SW480 (cell line): ENCODE measurements at places on chromosomes 5 and 9.

DNA sequence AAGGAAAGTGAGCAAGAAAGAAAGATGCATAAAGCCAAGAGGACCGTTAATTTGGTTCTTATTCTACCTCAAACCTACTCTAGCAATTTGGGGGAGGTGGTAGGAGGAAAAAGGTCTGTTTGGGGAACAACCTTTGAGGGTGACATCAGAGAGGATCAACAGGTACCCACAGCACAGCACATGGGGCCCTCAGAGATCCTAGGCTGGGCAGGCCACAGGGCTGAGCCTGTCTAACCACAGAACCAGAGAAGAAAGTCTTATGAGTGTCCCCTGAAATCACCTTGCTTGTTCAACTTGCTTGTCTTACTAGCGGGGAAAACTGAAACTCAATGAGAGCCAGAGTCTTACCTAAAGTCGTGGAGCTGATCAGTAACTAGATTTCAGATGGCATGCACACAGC, 385.2 kb downstream of the SPOCK1 start:
- no peak for DNase-seq

DNA sequence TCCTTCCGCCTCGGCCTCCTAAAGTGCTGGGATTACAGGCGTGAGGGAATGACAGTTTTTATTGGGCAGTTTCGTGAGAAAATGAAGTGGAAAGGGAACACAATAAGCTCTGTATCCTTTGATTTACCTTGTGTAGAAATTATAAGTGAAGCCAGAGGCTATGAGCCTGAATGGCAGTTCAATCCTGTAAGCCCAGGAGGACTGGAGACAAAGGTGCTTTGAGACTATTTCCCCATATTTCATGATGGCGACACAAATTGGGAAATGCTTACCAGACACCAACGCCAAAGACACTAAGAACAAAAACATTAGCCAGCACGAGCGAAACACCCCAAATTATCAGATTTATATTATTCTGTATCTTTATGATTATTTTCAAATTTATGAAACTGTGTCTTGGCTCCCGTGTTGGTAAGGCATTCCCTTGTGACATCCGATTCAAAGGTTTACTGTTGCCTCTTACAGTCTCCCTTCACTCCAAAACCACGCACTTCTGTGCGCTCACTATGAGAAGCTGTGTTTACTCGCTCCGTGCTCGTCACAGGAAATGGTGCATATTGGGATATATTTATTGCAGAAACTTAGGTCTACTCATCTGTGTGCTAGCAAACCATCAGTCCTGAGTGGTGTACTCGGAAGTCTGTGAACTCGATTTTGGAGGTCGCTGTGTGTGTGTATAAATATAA, 73.9 kb downstream of the SH3PXD2B start:
- no peak for DNase-seq

DNA sequence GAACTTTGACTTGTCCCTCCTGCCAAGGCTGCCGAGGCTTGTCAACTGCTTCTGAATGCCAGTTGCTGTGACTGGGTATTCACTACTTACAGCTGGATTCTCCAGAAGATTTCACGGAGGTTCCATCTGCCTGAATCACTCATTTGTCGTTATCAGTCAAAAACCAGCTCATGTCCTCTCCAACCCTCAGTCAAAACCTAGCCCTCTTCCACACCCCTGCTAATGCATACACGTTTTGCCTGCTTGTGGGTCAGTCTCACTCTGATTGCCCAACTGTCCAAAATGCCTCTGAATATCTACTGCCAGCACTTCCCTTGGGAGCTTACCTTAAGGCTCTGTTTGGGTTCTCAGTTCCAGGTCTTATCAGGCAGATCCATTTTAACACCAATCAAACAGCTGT, 238.6 kb upstream of the TMEM161B start:
- DNase-seq = no peak

DNA sequence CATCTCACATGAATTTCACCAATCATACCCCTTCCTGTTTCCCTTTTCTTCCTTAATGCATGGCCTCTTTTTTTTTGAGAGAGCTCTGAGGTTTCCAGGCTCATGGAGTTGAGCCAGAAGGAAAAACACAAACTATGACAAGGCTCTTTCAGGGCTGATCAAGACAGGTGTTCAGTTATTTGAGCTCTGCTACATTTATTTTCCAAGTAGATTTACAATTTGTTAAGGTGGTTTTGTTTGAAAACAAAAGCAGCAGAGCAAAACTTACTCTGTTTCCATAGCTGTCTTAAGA, 62.4 kb upstream of the IL7R start:
- DNase-seq = no peak

- DNase-seq = peak; percentile 75
These were observed 5.9 kb upstream of the FRMD3 start for GRCh38 chr9:83544002-83544698.
